ENCODE measurements at places on chromosomes 3 and 15.

DNA sequence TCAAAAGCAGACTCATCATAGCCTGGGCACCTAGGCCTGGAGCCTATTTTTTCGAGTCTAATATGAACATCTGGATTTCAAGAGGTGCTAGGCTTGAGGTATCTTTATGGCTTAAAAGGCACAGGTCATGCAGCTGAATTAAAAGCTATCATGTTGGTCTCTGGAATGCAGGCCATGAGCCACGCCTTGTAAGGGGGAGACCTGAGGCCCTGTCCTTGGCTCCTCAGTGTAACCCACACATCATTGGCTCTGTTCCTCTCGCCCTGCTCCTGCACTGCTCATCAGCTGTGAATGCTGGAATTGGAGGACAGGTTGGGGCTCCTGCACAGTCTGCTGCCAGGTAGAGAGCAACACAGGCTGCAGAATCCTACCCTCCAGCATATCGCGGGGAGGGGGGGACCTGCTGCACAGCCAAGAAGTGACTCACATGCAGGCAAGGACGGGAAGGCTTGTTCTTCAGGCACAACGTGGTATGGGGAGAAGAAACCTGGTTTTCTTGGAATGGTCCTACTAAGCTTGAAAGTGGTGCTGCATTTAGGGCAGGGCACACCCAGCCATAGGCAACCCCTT, 146.0 kb downstream of the CHST2 start:
- no peak for DNase-seq

- no peak for DNase-seq
Observed at GRCh38 chr3:113249601-113250000, 38.2 kb downstream of the BOC start.

DNA sequence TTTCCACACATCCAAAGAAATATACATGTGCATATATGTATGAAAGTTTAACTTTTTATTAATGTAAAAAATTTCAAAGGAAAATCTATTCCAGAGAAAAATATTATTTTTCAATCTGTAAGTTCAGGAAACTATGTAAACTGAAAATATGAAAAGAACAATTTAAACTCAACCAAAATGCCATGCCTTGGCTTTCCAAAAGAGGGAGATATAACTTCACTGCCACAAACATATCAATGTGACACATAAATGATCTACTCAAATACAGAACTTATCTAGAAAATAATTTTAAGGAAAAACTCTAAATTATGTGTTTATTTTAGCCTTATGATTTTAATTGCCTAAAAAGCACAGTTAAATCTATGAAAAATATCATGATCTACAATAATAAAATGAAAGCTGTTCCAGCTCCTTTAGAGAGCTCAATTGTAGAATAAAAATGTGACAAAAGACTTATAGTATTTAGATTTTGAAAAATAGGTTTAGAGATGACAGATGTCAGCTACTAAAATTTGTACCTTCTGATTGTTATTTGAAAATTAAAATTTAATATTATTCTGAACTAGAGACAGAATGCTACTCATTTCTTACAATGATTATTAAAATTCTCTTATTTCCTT, 94.8 kb downstream of the GBE1 start:
- no peak for DNase-seq

DNA sequence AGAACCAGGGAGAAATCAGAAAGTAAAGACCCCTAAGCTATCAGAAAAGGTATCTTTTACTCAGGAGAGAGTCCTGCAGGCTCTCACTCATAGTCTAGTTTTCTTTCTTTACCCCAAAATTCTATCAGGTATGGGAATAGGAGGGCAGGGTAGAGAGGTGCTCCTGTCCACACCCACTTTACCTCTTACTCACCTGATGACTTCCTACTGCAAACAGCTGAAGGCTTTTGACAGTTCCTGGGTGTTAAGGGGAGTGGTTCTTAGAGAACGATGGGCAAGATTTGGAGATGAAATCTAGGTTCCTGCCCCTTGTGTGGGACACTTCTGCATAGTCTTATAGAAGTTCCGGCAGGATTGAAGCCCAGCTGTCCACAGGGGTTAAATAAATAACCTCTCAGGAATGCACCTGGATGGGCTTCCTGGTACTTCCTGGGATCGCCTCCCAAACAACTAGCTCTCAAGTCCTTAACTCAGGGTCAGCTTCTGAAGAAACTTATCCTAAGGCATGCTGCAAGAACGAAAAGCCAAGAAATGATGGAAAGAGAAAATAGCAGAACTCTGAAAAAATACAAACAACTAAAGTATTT, 10.8 kb upstream of the TNFAIP8L3 start:
- DNase-seq = no peak

- no peak for DNase-seq
Observed at GRCh38 chr3:114332342-114333179, 38.7 kb downstream of the TIGIT start.

GRCh38 chr3:44649709-44650108, 1.2 kb downstream of the ZNF35 start:
- no peak for DNase-seq

DNA sequence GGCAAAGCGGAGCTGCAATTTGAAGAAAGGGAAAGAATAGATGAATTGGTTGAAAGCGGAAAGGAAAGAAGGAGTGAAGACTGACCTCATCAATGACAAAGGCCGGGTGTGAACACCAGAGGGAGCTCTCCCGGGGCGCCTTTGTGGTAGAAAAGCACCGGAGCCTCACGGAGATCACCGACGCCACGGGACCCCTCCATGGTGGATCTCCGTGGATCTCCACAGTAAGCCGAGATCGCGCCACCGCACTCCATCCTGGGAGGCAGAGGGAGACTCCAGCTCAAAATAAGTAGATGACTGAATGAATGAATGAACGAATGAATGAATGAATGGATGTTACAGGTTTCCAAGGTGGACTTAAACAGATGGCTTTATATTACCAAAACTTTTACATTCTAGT, 25.0 kb downstream of the GPR160 start:
- DNase-seq = no peak

DNA sequence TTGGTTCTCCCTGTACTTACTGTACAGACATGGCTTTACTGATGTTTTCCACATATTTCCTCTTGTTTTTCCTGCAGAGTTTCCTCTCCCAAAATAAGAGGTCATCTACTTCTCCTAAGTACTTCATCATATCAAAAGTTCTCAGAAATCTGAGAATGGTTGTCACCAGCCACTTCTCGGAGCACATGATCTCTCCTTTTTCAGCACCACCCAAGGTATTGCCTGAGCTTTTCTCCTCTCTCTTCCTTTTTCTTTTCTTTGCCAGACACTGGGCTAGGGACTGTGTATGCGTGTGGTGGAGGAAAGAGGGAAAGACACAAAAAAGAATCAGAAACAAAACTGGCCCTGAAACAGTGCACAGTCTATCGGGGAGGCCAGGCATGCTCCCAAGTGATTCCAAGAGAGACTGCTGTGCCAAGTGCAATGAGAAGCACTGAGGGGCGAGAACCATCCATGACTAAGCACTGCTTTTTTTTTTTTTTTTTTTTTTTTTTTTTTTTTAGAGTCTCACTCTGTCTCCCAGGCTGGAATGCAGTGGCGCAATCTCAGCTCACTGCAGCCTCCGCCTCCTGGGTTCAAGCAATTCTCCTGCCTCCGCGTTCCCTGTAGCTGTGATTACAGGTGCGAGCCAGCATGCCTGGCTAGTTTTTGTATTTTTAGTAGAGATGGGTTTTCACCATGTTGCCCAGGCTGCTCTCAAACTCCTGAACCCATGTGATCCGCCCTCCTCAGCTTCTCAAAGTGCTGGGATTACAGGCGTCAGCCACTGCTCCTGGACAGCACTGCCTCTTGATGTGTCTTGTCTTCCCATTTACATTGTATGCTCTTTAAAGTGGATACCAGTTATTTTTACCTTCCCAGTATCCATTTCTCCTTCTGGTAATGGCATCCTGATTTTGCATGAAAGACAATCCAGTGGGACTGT, 194.0 kb upstream of the FEZF2 start:
- DNase-seq = no peak

DNA sequence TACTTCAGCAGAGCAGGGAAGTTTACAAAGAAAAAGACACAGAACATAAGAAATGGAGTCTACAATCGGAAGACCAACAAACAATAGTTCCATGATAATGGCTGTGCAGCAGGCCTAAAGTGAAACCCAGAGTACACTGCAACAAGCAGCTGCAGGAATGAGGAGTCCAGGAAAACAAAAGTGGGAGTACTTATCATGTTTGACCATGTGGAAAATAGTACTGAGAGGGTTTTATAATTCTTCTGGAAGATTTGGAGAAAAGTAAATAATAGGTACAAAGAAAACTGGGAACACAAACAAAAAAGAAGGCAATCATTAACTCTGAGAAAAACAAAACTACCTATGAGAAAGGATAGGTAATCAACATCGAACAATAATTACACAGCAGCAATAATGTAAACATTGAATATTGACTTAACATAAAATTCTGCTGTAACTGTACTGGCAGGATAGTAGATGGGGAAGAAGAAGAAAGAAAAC, 87.5 kb downstream of the NEK10 start:
- no peak for DNase-seq

GRCh38 chr3:14452740-14453710, 50.6 kb downstream of the SLC6A6 start:
- no peak for DNase-seq

GRCh38 chr15:30055604-30056003, 27.2 kb upstream of the GOLGA8J start:
- no peak for DNase-seq

DNA sequence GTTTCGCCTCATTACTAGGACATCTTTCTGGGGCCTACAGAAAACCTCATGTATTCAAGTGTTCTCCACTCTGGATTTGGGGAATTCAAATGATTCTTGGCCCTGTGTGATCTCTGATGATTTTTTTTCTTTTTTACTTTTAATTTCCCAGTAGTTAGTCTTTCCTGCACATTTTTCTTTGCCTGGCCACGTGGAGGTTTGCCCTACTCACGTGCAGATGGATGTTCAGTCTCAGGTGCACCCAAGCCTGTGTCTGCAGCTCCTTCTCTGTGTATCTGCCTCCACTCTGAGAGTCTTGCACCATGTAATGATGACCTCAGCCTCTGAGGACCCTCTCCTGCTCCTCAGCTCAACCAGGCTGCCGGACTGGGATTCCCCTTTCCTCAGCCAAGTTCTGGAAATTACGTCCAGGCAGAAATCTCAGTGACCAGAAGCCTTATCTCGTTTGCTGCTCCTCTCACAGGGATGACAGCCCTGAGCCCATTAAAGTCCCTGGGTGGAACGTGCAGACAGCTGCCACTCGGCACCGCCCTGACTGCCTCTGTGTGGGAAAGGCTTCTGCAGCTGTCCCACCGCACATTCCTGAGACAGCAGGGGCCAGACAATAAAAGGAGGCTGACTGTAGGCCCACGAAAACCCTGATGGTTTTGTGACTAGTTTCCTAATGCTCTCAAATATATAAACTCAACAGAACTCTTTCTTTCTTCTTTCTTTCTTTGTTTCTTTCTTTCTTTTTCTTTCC, 31.4 kb upstream of the GABRB3 start:
- no peak for DNase-seq

- DNase-seq = no peak
Observed at GRCh38 chr3:29502771-29503170, 221.9 kb downstream of the RBMS3 start.

DNA sequence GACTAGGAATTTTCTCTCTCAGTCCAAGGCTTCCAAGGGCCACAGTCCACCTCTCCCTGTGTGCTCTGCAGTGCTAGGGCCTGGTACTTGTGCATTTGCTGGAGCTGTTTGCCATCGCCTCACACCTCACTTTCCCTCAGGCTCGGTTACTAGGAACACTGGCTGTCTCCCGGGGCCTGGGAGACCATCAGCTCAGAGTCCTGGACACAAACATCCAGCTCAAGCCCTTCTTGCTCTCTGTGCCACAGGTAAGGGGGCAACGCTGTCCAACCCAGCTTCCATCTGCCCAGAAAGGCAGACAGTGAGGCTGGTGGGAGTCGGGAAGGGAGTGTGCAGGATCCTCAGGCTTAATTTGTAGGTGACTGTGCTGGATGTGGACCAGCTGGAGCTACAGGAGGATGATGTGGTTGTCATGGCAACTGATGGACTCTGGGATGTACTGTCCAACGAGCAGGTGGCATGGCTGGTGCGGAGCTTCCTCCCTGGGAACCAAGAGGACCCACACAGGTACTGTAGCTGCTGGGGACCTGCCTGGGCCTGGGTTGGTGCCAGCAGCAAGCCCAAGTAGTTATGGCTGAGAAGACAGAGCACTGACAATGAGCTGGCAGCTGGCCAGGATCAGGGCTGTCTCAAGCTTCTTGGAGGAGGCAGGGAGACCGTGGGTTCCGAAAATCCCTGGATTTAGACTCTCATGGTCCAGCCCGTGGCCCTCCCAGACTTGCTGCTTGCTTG, 3.4 kb downstream of the PPM1M start:
- no peak for DNase-seq

- DNase-seq = no peak
Observed at GRCh38 chr15:39556461-39556860, 24.4 kb upstream of the THBS1 start.

- DNase-seq = no peak
Observed at GRCh38 chr3:39011191-39011736, 40.5 kb downstream of the SCN11A start.

- DNase-seq = no peak
Observed at GRCh38 chr15:69881766-69882165, 216.0 kb downstream of the TLE3 start.

DNA sequence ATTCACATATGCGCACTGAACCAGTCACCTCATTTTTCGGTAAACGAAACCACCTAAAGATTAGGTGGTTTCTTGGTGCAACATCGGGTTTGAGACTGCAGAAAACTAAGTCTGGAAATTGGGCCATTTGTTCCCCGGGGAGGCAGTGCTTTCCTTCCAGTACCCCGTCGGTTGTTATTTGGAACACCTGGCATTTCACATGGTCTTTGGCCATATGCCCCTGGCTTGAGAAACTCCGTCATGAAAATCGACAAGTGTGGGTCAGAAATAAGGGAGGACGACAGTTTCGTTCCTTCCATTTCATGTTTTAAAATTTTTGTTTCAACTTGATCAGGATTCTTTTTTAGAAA, 544 bp upstream of the GATM start:
- no peak for DNase-seq

- no peak for DNase-seq
Observed at GRCh38 chr15:78419367-78419766, 18.6 kb upstream of the IREB2 start.

DNA sequence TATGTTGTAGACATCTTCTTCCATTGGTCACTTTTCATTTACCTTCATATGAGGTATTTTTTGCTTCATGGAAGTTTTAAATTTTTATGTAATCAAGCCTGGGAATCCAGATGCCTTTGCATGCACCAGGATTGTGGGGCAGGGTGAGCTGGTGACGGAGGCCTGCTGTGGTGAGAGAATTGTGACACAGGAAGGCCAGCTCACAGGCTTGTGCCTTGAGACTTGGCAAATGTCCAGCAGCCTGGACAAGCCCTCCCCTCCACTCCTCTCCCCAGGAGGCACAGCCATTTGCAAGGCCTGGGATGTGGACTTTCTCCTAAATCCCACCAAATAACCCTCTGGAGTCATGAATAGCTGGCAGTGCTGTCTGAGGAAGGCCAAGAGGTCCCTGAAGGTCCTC, 67.4 kb downstream of the RHCG start:
- no peak for DNase-seq

Data from iPS DF 6.9 (cell line).